Head of caudate nucleus (tissue), 42 donors: ENCODE measurements at places on chromosomes 5 and 9.

DNA sequence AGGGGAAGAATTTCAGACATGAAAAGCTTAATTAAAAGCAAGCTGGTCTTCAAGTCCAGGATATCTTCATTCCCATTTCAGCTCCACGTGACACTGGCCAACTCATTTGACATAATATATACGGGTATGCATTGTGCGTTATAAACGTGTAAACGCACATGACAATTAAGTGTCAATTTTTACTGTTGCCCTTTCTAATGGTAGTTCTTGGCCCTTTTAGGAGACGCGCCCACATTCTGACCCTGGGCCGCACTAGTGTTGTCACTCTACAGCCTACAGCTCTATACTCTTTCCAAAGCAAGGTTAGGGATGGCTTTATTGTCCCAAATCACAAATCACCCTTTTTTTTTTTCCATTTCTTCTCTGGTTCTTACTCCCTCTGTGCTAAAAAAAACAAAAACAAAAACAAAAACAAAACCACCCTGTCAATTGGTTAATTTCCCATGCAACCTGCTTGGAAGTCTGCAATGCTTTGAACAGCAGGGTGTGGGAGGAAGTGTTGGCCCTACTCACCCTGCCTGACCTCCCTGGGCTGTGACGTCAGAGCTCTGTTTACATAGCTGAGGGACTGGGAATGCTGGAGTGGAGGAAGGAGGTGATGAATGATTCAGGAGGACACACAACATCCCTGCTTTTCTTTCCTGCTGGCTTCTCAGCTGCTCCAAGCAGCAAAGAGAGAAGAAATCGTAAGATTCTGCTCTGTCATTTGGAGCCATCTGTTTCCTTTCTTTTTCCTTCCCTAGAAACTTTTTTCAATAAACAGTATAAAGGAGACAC is 19.3 kb downstream of the RFK start:
- DNase-seq = no peak

DNA sequence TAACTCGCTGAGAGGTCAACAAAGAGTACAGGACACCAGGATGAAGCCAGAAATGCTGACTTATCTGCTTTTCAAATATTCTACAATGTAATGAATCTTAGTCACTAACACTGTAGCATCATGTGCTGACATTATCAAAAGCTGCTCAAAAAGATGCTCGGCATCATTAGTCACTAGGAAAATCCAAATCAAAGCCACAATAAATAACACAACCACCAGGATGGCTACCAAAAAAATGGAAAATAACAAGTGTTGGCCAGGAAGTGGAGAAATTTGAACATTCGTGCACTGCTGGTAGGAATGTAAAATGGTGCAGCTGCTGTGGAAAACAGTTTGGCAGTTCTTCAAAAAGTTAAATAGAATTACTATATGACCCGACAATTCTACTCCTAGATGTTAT is 269.1 kb downstream of the GLIS3 start:
- no peak for DNase-seq

DNA sequence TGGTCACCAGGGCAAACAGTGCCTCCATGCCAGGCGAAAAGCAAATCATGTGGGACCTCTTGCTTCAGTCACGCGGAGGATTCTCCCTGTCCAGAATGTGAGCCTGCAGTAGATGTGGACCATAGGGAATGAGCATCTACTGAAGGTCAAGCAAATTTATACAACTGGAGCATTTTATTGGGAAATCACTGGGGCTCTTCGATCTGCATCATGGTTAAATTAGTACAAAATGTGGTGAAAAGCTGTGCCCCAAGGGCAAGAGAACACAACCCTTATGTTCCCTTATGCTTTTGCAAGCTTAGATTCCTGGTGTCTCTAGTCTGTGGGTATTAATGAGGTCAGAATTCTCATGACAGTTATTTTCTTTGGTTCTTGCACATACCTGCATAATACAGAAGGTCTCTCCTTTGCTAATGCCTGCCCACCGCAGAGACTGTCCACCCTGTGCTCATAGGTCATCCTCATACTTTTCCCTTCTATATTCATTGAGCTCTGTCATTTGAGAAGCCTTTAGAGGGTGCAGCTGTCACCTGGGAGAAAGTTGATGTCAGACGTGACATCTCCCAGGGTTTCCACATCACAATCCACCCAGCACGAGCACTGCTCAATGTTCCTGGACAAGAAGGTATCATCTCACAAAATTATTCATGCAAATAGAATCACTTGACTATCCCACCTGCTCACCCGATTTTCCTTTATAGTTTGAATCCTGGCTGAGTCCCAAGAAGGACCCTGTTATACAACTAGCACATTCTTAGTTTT is 111.7 kb downstream of the NXNL2 start:
- DNase-seq = no peak

DNA sequence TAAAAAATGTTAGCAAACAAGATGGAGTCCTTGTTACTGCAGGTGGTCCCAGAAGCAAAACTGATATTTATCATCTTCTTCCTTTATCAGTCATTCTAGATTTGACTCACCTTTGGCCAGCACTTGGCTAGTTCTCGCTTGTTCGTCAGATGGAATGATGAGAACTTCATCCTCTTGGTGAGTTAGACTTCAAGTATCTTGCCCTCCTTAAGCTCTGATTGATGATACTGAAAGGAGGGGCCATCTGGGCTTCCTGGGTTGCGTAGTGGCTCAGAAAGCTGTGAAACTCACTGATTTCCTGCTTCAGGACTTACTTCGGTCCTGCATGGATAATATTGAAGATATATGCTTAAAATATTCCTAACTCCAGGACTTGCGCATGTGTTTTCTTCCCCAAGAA is 1248.2 kb upstream of the CDH9 start:
- DNase-seq = no peak

GRCh38 chr5:77029376-77029885 is 773 bp upstream of the AGGF1 start:
- DNase-seq = no peak

DNA sequence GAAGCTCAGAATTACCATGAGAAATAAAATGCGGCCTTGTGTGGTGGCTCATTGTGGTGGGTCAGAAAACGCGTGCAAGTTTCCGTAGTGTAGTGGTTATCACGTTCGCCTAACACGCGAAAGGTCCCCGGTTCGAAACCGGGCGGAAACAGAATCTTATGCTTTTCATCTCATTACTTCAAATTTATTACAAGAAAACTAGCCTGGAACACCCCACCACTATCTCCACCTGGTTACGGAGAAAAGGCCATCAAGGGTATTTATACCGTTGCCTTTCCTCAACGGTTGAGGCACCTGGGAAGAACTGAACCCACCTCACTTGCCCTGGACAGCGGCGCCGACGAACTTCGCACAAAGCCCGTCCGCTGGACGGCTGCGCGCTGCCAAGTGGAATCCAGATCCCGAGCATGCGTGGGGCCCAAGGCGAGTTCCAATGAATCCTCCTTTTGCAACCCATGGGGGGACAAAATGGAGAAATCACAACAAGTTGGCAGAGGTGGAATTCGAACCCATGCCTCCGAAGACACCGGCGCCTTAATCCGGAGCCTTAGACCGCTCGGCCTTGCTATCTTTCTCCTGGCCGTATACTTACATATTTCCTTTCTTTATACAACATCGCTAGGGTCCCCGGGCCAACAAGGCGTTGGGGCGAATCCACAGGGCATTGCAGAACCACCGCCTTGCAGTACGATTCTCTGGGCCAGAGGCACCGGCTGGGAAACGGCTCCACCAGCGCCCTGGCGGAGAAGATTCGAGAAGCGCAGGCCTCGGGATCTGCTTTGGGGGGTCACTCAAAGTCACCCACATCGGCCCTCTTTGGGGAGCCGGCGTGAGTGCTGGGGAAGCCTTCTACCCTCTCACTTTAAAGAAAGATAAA is 16.9 kb downstream of the OR2V2 start:
- no peak for DNase-seq

DNA sequence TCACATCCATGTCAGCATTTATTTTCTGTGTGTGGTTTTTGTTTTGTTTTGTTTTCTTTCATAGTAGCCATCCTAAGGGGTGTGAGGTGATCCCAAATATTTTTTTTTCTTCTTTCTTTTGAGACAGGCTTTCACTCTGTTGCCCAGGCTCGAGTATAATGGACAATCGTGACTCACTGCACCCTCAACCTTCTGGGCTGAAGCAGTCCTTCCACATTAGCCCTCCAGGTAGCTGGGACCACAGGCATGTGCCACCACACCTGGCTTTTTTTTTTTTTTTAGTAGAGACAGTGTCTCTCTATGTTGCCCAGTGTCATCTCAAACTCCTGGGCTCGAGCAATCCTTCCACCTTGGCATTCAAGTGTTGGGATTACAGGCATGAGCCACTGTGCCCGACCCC is 59.1 kb downstream of the CDC42SE2 start:
- DNase-seq = no peak
